Omental fat pad (tissue), 4 donors: ENCODE measurements at places on chromosomes 6 and 20.

DNA sequence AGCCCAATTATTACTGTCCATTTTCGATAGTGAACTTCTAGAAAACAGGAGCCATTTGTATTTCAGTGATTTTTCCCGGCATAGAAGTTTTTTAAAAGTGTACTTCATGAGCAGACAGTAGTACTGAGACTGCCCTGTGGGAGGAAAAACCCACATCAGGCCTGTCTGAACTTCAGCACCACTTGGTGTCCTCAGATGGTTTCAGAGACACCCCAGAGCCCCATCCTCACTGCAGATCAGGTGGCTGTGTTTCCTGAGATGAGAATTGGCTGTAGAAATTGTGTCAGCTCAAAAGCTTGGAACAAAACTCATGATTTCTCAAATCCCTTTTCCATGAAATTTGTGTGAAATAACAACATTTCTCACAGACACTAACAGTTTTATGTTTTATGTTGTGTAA is 110.0 kb upstream of the RIN2 start:
- DNase-seq, result no peak

- no peak for DNase-seq
Observed at GRCh38 chr6:53159558-53159957, 10.9 kb upstream of the GCM1 start.

DNA sequence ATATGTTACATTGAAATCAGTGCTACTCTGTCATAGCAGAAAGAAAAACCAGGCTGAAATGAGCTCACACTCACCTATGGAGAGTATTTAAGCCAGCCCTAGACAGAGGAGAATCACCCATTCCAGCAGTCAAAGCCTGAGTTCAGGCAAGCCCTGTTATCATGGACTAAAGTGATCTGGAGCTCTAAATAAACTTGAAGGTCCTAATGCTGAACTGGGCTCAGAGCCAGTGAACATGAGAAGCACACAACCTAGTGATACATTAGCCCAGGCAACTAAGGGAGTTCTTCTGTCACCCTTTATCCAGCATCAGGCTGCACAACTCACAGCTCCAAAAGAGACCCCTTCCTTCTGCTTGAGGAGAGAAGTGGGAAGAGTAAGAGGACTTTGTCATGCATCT is 425.0 kb downstream of the COL12A1 start:
- no peak for DNase-seq

- no peak for DNase-seq
Observed at GRCh38 chr6:11194356-11195218, 37.9 kb downstream of the NEDD9 start.

DNA sequence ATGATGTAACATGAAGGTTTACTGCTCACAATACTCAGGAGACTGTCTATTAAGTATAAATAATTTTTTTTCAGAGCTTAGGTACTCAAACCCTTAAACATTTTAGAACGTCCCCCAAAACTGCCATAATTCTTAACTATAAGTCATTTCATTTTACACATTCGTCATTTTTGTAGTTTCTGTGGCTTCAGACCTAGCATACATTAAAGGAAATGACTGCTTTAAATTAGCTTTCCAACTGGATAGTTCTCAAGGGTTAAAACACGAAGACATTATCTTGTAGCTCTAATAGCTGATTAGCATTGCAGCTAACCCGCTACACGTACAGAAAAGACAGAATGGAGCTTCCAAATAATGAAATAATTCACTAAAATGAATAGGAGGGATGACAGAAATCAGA is 24.9 kb upstream of the PLN start:
- no peak for DNase-seq

DNA sequence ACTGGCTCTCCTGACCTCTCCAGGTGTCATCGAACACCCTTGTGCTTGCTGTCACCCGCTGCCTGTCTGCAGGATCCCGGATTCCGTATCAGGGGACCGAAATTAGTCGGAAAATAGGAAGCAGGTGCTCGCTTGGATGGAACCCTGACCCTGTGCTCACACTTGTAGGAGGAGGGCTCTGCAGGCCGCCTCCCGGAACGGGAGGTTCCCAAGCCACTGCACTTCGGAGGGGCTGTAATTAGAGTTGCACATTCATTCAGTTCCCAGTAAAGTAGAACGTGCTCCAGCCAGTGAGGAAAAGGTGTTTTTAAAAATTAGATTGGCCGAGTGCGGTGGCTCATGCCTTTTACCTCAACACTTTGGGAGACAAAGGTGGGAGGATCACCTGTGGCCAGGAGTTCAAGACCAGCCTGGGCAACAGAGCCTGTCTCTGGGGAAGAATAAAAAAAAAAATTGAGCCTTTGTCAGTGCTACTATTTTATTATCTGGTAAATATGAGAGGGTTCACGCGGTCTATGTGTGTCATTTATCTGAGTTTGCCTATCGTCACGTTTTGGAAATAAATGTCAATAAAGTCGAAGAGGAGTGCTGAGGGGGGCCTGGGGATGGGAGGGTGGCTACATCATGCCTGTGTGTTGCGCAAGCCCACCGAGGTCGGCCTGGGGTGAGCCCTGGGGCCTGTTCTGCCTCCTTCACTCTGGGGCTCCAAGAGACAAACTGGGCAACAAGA is 1.5 kb upstream of the GMEB2 start:
- DNase-seq, result no peak

DNA sequence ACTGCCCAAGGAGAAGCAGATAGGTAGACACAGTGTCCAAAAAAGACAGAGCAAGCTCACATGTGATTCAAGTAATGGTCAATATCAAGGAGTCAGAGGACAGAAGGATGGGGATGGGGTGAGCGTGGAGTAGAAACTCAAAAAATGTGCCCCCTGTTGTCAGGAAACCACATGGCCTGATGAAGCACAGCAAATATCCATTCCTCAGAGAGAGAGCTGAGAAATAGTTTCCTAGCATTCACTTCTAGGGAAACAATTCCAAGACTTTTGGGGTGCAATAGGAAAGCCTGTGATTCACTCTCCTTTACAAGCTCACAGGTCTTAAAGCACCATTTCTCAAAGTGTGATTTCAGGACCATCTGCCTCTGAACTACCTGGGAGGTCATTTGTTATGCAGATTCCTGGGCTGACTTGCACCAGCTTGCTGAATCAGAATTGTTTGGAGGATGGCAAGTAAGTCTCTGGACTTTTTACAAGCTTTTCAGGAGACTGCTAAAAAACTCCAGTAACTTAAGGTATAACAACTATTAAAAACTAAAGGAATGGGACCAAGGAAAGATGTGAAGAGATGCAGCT is 432.8 kb downstream of the HDGFL1 start:
- no peak for DNase-seq

- no peak for DNase-seq
Observed at GRCh38 chr6:107730106-107730505, 94.0 kb downstream of the SCML4 start.

GRCh38 chr6:70176842-70177550 is 125.9 kb downstream of the COL9A1 start:
- DNase-seq, result no peak

DNA sequence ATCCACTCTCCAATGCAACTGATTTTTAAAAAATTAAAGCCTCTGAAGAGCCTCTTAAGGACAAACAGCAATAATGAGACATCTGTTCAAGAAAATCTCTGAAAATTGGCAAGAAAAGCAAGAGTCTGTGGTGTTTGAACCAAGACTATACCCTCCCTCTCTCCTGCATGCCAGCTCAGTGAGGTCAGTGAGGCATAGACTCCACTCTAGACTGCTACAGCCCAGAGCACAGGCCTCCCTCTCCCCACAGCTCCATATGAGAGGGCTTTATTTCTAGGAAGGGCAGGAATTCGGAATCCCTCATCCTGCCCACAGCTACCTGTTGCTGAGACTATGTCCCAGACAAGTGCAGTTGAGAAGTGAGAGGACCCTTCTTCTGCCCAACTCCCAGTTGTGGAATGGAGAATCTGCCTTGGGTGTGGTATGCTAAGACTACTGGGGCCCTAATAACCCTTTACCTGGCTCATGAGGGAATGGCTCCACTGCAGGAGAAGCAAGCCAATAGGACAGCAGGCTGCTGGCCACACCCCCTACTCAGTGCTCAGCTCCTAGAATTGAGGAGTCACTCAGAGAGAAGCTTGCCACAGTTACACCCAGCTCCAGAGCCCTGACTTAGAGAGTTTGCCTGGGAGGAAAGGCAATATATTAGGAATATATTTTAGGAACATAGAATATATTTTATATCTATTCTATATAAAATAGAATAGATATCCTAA is 22.7 kb upstream of the HLA-DQA1 start:
- no peak for DNase-seq
